ENCODE measurements at places on chromosomes 3 and 15.

- DNase-seq: no peak
Measured at GRCh38 chr3:124960105-124960504, 25.6 kb upstream of the MUC13 start.

DNA sequence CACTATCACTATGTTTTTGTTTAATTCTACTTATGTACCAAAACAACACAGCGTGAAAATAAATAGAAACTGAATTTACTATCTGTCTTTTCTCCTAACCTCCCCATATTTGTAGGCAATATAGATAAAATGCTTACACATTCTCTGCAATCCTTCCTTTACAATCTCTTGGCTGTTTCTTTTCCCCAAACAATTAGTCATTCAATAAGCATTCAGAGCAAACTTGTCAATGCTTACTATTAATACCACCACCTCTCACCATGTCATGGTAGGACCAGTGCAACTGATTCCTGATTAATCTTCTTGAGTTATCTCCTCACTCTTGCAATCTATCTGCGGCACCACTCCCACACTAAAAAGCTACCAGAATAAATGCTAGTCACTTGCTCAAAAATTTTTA lies 74.0 kb upstream of the TTBK2 start:
- no peak for DNase-seq

DNA sequence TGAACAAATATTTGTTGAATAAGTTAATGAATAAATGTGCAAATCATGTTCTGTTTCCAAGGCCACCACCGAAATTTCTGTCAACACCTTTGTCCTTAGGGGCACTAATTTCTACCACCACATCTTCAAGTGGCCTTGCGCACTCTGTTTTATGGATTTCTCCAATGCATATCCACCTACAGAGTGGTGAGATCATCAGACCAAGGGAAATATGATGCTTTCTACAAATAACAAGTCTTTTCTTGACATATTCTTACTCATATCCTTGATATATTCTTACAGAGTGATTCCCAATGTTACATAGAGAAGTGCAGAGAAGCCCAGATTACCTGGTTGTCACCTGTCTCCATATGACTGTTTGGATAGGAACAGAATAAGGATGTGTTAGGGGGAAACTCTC lies 36.1 kb upstream of the TMCO5A start:
- no peak for DNase-seq

DNA sequence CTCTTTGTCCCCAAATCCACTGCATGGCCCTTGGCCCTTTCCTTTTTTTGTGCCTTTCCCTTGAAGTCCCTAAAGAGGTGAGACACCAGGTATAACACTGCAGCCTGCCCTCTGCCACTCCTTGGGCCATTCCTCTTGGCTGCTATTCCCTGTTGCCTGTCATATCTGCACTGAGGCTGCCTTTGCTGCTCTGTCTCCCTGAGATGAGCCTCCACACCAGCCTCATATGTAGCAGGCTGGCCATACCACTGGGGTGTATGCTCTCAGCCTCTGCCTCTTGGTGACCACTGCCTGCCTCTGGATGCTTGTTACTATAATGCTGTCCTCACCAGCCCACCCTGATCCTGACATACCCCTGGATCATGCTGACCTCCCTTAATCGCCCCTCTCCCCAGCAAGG lies 252.0 kb downstream of the CLSTN2 start:
- DNase-seq: no peak

DNA sequence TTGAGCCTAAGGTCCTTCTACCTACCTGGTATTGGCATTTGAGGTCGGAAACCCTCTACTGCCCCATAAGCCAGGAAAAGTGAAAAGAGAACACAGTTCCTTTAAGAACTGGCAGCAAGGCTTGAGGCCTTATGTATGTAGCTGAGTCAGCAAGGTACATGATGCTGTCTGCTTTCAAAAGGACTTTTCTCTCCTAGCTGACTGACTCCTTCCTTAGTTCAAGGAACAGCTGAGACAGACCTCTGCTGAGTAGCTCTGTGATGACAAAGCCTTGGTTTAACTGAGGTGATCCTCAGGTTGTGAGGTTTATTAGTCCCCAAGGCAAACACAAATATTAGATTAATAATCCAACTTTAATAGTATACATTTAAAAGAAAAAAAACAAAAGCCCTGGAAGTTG lies 45.8 kb downstream of the ADPGK start:
- DNase-seq: no peak

DNA sequence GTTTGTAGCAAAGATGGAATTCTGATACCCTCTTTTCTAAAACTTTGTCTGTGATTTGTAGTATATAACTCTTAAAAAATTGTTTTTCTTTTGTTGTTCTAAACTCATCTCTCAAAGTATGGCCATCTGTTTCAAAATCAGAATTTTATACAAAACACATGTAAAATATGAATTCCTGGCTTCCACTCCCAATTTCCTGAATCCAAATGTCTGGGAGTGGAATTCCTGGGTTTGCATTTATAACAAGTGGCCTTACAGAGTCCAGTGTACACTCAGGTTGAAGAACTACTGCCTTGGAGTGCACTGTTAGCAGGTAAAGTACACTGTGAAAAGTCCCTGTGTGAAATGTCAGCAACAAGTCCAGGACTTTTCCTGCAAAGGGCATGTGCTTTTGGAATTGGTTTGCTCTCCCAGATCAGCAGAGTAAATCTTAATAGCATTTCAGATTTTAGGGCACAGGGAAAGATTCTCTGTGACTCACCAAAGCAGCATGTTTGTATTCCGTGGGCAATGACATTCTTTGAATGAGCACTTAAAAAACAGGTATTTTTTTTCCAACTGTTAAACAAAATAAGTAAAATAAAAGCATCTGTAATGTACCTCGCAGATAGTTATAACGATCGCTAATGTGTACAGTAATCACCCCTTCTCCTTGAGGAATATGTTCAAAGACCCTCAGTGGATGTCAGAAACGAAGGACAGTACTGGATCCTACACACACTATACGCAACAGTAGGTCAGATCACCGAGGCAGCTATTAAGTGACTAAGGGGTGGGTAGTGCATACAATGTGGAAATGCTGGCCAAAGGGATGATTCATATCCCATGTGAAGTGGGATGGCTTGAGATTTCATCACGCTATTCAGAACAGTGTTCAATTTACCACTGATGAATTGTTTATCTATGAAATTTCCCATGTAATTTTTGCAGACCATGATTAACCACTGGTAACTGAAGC lies 2.0 kb upstream of the CLDN16 start:
- no peak for DNase-seq

GRCh38 chr3:197335428-197336132 lies 37.2 kb upstream of the DLG1 start:
- no peak for DNase-seq

DNA sequence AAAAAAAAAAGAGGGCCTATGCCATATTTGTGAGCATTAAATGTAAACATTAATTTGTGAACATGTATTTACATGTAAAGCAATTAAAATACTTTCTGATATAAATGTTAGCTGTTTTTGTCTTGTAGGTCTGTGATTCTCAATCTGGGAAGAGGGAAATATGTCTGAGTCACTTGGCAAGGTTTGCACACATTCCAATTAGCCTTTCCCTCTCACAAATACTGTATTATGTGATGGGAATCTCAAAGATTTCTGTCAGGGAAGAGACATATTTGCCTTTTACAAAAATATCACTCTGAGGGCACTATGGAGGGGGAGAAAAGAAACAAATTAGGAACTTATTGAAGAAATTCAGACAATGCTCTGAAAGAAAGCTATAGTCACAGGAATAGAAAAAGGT lies 483.6 kb downstream of the GBE1 start:
- no peak for DNase-seq

GRCh38 chr15:74504418-74504817 lies 36.6 kb upstream of the ARID3B start:
- no peak for DNase-seq

- no peak for DNase-seq
Measured at GRCh38 chr15:29086891-29087290, 182.7 kb downstream of the NSMCE3 start.

- DNase-seq: no peak
Measured at GRCh38 chr15:42820811-42821210, 83.9 kb upstream of the CDAN1 start.

DNA sequence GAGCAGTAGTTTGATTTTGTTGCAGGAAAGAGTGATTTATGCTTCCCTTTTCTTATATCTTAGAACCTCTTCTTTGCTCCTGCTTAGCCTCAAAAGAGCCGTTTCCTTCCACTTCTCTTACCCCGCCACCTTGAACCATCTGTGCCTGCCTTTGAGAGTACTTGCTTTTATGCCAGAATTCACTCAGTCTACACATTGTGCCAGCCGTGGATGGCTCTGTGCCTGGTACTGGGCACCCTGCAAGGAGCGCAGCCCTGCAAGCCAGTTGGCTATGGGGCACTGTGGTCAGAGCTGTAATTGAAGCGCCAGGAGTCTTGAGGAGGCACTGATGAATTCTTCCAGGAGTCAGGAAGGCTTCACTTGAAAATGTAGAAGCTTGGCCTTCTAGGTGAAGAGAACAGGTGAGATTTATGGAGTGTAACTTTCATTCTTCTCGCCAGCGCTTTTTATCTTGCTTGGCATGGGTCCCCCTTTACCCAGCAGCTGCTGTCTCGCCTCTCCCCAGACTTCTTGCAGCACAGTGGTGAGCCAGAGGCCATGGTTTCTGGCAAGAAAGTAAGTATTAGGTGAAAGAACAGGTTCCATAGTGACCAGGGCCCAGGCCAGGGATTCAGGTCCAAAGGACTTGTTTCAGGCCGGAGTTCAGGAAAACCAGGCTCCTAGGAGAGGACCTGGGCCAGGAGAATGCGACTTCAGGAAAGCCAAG lies 4.9 kb downstream of the TMED3 start:
- DNase-seq: no peak

DNA sequence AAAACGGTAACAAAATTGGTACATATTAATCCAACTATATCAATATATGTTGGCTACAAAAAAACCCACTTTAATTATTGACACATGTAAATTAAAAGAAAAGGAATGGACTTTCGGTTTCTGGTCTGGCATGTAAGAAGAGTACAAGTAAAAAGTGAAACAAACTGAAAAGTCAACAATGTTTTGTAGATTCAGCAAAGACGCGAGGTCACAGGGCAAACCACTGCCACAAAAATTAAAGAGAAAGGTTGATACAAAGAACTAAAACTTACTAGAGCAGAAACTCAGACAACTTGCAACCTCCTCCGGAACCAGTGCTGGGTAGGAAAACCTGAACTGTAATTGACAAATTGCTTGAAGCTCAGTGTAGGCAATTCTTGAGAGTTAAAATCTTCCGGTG lies 110.6 kb upstream of the ARPP21 start:
- no peak for DNase-seq

DNA sequence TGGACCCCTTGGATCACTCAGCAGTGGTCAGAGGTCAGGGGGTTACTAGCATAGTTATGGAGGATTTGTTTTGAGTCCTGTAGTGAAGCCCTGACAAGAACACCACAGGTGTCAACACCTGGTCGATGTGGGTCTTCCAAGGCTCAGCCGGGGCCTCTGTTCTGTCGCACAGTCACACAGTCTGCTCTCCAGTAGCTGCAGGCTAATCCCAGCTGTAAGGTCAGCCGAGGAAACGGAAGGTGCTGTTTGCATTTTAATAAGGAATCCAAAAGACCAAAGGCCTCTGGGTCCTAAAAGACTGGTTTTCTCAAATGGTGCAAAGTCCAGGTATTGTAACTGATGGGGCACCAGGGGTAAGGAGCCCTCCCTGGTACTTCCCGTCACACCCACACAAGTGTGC lies 71.7 kb downstream of the RPLP1 start:
- no peak for DNase-seq

DNA sequence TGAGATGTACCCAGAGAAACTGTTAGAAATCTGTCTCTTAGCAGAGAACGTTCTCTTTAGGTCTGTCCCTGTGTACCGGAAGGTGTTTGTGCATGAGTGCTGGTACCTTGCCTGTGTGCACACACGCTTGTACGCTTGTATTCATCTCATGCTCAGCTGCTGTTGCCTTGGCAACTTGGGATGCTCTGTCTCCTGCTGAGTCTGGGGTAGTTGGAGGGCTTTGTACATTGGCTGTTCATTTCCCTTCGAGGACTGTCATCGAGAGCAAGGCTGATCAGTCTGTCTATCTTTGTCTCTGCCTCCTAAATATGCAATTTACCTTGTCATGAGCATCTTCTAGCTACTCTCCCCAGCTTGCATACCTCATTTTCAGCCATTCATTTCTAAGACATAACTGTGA lies 147.2 kb downstream of the SLCO3A1 start:
- DNase-seq: no peak

DNA sequence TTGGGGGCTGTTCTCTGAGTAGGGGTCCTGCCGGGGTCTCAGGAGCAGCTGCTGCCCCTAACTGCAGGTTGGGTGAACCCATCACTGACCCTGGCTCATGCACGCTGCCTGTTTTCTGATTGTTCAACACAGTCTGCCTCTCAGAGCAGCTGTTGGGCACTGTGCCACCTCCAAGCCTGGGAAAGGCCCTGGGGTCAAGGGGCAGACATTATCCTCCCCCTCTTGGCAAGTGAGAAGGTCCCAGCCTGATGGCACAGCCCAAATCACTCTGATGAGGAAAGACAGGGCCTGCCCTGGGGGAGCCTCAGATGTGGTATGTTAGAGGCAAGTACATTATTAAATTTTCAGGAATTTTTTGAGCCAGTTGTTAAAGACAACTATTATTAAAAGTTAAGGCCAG lies 14.1 kb upstream of the GNAT1 start:
- DNase-seq: no peak

DNA sequence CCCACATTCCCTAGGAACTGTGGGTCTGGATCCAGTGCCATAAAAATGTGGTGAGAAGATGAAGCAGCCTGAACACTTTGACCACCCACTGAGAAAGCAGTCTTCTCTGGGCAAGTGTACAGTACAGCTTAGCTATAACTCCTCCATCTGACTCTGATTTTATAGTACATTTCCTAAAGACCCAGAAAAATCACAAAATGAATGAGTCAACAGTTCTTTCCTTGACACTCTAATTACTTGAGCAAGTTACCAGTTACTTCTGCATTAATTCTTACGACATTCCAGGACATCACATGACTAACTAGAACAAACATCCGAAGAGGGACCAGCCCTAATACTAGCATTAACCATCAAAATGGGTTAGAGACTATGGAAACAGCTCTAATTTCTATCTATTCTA lies 148.1 kb upstream of the PEX5L start:
- DNase-seq: no peak

DNA sequence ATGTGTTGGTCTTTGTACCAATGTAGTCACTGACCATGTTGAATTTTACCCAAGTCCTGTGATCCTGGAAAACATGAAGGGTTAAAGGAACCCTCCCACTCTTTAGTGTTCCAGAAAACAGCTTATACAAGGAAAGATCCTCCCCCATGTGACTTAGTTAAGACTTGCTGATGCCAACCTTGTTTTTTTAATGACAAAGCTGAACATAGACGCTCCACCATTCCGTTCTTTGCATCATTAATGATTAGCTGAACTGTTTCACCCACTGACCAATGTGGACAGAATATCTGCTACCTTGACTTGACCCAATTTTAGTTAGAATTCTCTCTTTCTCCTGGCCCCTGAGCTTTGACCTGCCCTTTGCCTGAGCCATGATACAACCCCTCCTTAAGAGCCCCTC lies 3.5 kb upstream of the WDR72 start:
- DNase-seq: no peak

DNA sequence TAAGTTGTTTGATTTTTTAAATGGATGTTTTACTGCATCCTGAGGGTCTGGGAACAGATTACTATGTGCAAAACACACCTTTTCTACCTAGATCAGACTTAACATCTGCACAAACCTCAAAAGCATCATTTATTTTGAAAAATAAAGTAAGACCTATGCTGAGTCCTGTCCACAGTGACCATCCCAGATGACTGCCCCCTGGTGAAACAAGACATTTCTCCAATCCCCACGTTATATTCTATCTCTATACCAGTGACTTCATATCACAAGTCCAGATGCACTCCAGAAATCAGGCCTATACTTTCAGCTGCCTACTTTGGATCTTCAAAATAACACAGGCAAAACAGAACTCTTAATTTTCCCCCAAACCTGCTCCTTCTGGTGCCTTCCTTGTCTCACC lies 143.2 kb downstream of the P2RY1 start:
- no peak for DNase-seq

Measured in activated CD4-positive, alpha-beta T cell treated with anti-CD3 and anti-CD28 coated beads, Interleukin-2, Interleukin-4, amounts not matched to agents 100 ng/mL and 50 ng/mL, durations not matched to agents 16 hours and 8 hours (primary cell).